ENCODE measurements at places on chromosomes 12 and 14.

DNA sequence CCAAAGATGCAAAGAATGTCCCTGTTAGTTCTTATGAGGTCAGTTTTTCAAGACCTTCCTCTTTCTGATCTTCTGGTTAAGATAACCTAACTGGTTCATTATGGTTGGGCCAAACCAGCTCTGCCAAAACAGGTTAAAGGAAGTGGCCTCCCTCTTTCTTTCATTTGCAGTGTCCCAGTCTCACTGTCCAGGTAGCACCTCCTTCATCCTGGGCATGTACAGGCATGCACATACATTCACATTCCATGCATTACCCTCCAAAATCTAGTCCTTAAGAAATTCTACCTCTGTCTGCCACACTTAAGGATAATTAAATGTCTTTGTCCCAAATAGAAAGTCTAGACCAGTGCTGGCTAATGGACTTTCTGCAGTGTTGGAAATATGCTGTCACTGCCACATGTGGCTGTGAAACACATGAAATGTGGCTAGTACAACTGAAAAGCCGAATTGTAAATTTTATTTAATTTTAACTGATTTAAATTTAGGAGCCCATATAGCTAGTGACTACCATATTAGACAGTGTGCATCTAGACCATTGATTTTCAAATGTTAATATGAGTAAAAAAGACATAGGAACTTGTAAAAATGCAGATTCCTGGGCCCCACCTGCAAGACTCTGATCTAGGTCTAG, 169.3 kb downstream of the PCNX1 start:
- no peak for DNase-seq

DNA sequence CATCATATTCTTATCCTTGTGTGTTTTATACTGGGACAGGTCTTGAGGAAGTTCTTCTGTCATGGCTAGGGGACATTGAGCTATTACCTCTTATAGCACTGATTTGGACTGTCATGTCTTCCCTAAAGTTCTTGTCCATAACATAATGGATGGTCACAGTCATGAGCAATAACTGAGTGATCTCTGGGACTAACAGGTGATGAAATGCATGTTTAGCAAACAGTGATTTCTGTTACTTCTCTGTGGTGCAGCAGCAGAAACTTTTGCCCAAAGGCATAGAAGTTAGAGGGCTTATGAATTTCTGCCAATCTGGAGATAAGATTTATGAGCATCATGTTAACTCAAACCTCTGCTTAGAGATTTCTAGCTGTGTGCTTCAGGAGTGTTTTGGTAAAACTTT, 5.9 kb downstream of the ADIPOR2 start:
- no peak for DNase-seq

GRCh38 chr12:125688881-125689280, 623.6 kb downstream of the AACS start:
- no peak for DNase-seq

DNA sequence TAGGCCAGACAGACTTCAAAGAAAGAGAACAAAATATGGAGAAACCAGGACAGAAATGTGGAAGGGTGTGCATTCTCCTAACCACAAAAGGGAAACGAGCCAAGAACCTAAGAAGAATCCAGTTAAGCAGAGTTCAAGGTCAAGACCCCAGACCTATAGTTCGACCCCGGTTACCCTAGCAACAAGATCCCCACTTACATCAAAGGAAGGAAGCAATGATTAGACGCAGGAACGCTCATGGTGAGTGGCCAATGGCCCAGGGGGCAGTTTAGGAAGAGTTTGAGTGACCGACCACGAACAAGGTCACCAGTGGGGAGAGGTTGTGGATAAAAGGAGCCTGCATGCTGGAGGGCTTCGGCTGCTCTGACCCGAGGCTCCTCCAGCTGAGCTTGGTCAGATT, 36.2 kb downstream of the OAS2 start:
- DNase-seq, result no peak

- no peak for DNase-seq
Observed at GRCh38 chr12:95874452-95874851, 15.7 kb downstream of the SNRPF start.

DNA sequence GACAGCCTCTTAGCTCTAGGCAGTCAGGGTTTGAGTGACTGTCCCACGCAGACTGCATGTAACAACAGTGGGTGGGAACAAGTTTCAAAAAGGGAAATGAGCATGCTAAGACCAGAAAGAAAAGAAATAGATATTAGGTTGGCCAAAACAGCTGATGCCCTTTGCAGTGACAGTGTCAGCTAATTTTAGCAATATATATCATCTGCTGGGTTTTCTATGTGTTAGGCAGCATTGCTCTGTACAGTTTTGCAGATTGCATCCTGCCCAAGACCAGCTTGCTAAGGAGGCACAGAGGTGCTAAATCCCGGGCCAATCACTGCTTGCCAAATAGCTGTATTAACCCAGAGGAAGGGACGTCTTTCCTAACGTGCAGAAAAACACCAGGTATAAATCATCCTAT, 541.9 kb upstream of the TBX3 start:
- DNase-seq, result no peak

GRCh38 chr12:53994264-53995001, 5.5 kb upstream of the HOXC9 start:
- no peak for DNase-seq

GRCh38 chr12:98698603-98699463, 53.7 kb downstream of the APAF1 start:
- peak; percentile 72 for DNase-seq

DNA sequence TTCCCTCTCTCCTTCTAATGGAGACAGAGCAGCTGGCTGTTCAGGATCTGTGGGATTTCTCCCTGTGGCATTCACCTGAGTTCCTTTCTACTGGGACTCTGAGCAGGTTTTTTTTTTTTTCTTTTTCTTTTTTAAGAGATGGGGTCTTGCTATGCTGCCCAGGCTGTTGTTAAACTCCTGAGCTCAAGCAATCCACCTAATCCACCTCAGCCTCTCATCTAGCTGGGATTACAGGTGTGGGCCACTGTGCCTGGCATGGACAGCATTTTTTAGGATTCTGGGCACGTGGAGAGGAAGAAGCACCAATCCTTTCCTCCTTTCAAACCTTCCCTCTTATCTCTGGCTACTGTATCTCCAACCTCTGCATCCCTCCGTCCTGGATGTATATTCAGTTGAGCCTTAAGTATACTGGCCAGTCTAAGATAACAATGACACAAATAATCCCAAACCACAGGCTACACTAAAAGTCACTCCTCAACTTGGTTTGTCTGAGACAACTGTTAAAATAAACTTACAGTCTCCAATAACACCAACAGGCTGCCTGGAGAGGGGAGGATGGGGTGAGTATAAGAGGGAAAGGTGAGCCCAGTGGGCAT, 16.4 kb upstream of the CELA1 start:
- DNase-seq, result no peak
